ENCODE measurements at places on chromosomes 6 and 20. TPM values are rescaled to one million over a fixed set of nuclear protein-coding genes. Genes with fewer than 3 reads are reported as not detected.

- no peaks in the 10 kb centered on the region for H3K4me1 ChIP-seq
- no peak overlapping the region for H3K4me3 ChIP-seq
- H3K27me3 ChIP-seq, result peaks cover 18% of the 10 kb centered on the region
- no peaks in the 10 kb centered on the region for H3K36me3 ChIP-seq
Observed at GRCh38 chr20:1987826-1988225, 6.0 kb downstream of the PDYN start.

DNA sequence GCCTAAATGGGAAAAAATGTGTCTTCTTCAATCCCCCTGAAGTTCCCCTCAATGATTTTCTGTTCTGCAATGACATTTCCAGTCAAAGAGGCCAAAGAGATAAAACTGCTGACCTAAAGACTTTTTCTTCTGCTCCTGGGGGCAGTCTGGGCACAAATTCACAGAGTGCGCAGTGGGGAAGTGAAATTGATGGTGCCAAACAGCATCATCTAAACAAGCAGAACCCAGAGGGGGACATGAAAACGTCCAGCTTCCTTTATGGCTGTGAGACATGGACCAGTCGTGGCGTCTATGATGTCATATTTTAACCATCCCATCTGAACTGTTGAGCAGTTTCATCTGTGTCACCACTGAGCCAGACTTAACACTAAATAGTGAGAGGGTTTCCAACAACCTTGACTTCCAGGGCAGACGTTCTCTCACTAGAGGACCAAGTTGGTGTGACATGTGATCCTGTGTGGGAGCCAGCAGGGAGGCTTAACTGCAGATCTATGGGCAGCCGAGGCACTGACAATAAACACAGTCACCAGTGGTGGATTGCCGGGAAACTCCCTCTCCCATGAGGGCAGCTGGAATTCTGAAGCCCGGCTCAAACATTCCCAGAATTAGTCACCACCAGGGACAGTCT is 12.4 kb downstream of the SCML4 start:
- H3K27me3 ChIP-seq, result no peaks in the 10 kb centered on the region
- DNase-seq, result peak; percentile 13
- H3K4me1 ChIP-seq, result peaks cover 24% of the 10 kb centered on the region
- peaks cover 15% of the 10 kb centered on the region for H3K36me3 ChIP-seq
- H3K4me3 ChIP-seq, result no peak overlapping the region

GRCh38 chr20:58603721-58604120 is 47.4 kb upstream of the STX16 start:
- H3K4me1 ChIP-seq, result no peaks in the 10 kb centered on the region
- no peaks in the 10 kb centered on the region for H3K36me3 ChIP-seq
- H3K27ac ChIP-seq, result no peak overlapping the region
- H3K27me3 ChIP-seq, result no peaks in the 10 kb centered on the region
- DNase-seq, result no peak

DNA sequence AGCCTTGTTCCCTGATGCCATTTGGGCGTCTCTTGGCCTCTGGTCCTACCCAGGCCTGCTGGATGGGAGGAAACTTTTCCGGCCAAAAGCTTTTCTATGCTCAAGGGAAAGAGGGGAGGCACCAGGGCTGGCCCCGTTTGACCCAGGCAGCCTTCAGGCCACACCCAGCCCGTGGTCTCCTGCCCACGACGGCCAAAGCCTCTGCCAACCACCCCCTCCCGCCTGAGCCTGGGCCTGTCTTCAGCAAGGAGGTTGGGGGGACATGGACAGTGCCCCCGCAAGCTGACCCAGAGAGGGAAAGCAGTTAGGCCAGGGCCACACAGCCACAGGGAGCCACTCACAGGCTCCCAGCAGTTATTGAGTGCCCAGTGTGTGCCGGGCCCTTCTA is 49.5 kb downstream of the SRC start:
- H3K4me1 ChIP-seq, result no peaks in the 10 kb centered on the region
- H3K36me3 ChIP-seq, result no peaks in the 10 kb centered on the region
- no peak for DNase-seq
- H3K27me3 ChIP-seq, result no peaks in the 10 kb centered on the region
- H3K4me3 ChIP-seq, result no peak overlapping the region

DNA sequence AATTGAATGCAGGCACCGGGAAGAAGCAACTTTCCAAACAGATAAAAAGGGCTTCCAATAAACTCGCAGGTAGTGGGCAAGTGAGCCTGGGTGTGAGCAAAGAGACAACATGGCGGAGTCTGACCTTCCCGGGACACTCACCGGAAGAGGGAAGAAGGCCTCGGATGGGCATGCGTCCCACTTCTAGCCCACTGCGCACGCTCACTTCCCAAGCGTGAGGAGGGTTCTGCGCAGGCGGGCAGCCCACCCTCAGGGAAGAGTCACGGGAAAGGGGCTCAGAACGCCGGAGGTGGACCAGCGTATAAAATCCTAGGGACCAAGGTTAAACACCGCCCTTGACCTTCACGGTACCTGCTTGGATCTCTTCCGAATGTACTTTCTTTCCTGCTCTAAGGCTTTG is 95.5 kb upstream of the AFDN start:
- DNase-seq, result no peak
- no peaks in the 10 kb centered on the region for H3K36me3 ChIP-seq
- H3K27ac ChIP-seq, result no peak overlapping the region
- peaks cover 7% of the 10 kb centered on the region for H3K27me3 ChIP-seq
- H3K4me1 ChIP-seq, result no peaks in the 10 kb centered on the region

GRCh38 chr6:164911151-164911550 is 398.3 kb downstream of the C6orf118 start:
- no peak overlapping the region for H3K4me3 ChIP-seq
- no peaks in the 10 kb centered on the region for H3K4me1 ChIP-seq
- no peak for DNase-seq

DNA sequence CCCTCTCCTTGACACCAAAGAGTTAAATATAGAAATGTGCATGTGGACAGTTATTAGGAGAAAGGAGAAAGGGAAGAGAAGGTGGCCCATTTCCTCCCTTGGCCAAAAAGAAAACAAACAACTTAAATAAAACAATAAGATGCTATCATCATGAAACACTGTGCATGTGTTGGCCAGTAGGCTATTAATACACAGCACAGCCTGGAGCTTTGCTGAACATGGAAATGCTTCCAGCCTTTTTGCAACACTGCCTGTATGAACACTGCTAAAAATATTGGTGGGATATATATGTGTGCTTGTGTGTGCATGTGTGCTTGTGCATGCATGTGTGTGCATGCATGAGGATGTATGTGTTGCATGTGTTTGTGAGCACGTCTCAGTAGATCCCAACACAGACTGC is 100.4 kb downstream of the LY86 start:
- no peak overlapping the region for H3K27ac ChIP-seq
- peaks cover 2% of the 10 kb centered on the region for H3K27me3 ChIP-seq
- DNase-seq, result no peak
- H3K4me1 ChIP-seq, result peaks cover 45% of the 10 kb centered on the region
- H3K36me3 ChIP-seq, result peaks cover 5% of the 10 kb centered on the region

- peaks cover 5% of the 10 kb centered on the region for H3K4me1 ChIP-seq
- peaks cover 4% of the 10 kb centered on the region for H3K36me3 ChIP-seq
- no peaks in the 10 kb centered on the region for H3K27me3 ChIP-seq
Observed at GRCh38 chr6:20325641-20326421, 75.8 kb upstream of the E2F3 start.

DNA sequence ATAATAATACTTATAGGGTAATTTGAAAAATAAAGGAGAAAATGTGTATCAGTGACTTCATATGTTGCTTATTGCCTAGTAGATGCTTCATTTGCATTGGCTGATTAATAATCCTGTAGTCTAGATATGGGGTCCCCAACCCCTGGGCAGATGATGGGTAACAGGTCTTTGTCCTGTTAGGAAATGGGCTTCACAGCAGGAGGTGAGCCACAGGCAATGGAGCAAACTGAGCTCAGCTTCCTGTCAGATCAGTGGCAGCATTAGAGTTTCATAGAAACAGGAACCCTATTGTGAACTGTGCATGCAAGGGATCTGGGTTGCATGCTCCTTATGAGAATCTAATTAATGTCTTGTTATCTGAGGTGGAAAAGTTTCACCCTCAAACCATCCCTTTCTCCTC is 1049.5 kb upstream of the EPHA7 start:
- H3K36me3 ChIP-seq, result no peaks in the 10 kb centered on the region
- no peak for DNase-seq
- no peaks in the 10 kb centered on the region for H3K4me1 ChIP-seq
- no peak overlapping the region for H3K27ac ChIP-seq
- no peaks in the 10 kb centered on the region for H3K27me3 ChIP-seq

DNA sequence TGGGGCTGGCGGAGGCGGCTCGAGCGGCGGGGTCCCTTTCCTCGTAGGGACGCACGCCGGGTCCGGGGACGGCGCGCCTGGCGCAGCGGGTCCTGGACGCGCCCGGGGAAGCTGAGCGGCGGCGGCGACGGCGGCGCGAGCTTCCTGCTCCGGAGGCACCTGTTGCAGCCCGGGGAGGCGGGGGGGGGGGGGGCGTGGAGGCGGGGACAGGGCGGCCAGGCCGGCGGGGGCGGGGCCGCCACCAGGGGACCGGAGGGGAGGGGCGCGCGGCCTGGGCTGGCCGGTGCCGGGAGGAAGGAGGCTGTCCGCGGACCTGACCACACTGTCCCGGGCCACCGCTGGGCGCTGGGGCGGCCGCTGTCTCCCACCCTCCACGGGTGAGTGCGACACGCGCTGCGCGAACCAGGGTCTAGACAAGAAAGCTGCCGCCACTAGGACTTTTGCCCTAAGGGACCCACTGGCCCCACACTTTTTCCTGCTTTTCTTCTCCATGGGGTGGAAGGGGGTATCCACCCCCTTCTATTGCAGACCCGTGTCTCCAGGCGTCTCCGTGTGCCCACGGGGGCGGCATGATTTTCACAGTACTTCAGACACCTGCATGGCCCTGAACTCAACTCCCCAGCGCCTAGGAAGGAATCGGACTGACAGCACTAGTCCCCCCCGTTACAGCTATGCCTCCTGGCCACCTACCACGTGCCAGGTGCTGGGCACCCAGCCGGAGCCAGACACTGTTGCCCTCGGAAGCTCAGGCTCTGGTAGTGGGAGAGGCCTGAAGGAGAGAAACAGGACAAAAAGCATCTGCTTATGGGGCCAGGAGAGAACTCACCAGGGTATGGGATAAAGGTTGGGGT is at the start of gene NFATC2:
Gene NFATC2 (minus strand): TSS at position 149 of the 851 bp plus-strand sequence. CDS start 220 bp downstream, outside the sequence.
- H3K27ac ChIP-seq, result peak within 1 kb of the TSS; percentile 98
- H3K4me1 ChIP-seq, result peaks cover 42% of the 10 kb centered on the region
- DNase-seq, result peak; percentile 61
- peaks cover 34% of the 10 kb centered on the region for H3K36me3 ChIP-seq
- peak within 1 kb of the TSS; percentile 93 for H3K4me3 ChIP-seq

DNA sequence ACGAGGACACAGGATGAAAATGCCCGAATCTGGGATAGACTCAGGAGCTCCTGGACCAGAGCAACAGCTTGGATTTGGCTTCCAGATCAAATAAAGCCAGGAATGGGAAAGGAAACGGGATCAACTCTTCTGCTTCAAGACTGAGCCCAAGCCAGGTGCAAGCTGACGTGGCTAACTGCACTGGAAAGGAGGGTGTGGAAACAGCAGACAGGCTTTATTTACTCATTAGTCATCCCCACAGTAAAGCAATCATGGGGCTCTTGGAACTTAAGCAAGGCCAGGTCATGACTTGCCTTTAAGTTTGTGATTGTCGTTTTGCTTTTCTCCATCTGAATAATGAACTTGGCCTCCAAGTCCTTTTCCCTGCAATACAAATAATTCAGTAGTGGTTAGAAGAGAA is 45.2 kb downstream of the KIF16B start:
- H3K27ac ChIP-seq, result no peak overlapping the region
- DNase-seq, result no peak
- no peaks in the 10 kb centered on the region for H3K4me1 ChIP-seq

- H3K36me3 ChIP-seq, result peaks cover 24% of the 10 kb centered on the region
- no peak overlapping the region for H3K4me3 ChIP-seq
- peaks cover 36% of the 10 kb centered on the region for H3K4me1 ChIP-seq
- DNase-seq, result no peak
Observed at GRCh38 chr6:142893088-142893487, 51.9 kb downstream of the HIVEP2 start.

DNA sequence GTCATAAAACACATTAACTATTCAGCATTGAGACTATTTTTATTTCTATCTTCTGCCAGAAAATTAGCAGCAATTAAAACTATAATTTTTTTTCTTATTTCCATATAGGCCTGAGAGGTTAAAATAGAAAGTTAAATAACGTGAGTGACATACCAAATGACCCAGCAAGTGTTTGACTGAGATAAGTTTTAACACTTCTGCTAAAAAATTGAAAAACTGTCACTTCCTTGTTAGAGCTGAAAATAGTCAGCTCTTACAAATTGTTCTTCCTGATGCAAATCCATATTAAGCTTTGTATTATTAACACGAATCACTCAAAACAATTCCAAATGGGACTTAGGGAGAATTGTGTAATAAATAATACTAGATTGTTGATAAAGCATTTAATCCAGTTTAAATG is 26.5 kb upstream of the STX11 start:
- no peak overlapping the region for H3K27ac ChIP-seq
- H3K36me3 ChIP-seq, result no peaks in the 10 kb centered on the region
- DNase-seq, result no peak
- H3K27me3 ChIP-seq, result no peaks in the 10 kb centered on the region
- H3K4me3 ChIP-seq, result no peak overlapping the region

GRCh38 chr6:141659582-141659981 is 473.1 kb upstream of the GJE1 start:
- H3K4me3 ChIP-seq, result no peak overlapping the region
- no peaks in the 10 kb centered on the region for H3K36me3 ChIP-seq
- no peaks in the 10 kb centered on the region for H3K27me3 ChIP-seq
- no peaks in the 10 kb centered on the region for H3K4me1 ChIP-seq
- no peak overlapping the region for H3K27ac ChIP-seq

GRCh38 chr20:51695574-51696303 is 72.5 kb downstream of the ATP9A start:
- peaks cover 19% of the 10 kb centered on the region for H3K4me1 ChIP-seq
- H3K36me3 ChIP-seq, result no peaks in the 10 kb centered on the region
- no peak overlapping the region for H3K27ac ChIP-seq
- peaks cover 17% of the 10 kb centered on the region for H3K27me3 ChIP-seq

GRCh38 chr20:25452333-25452732 is 44.9 kb downstream of the GINS1 start:
- H3K4me1 ChIP-seq, result no peaks in the 10 kb centered on the region
- no peaks in the 10 kb centered on the region for H3K27me3 ChIP-seq
- DNase-seq, result no peak
- H3K27ac ChIP-seq, result no peak overlapping the region
- no peak overlapping the region for H3K4me3 ChIP-seq
- H3K36me3 ChIP-seq, result peaks cover 18% of the 10 kb centered on the region

- no peak overlapping the region for H3K27ac ChIP-seq
- H3K27me3 ChIP-seq, result no peaks in the 10 kb centered on the region
- H3K4me3 ChIP-seq, result no peak overlapping the region
- H3K36me3 ChIP-seq, result peaks cover 5% of the 10 kb centered on the region
Observed at GRCh38 chr6:142569676-142570075, 267.9 kb downstream of the ADGRG6 start.

GRCh38 chr6:22699151-22699550 is 129.8 kb downstream of the HDGFL1 start:
- no peaks in the 10 kb centered on the region for H3K36me3 ChIP-seq
- DNase-seq, result no peak
- H3K27me3 ChIP-seq, result no peaks in the 10 kb centered on the region
- no peak overlapping the region for H3K4me3 ChIP-seq

The OR2H2 gene
- total RNA-seq, result not detected

The FOXQ1 gene
- total RNA-seq, result not detected

The LHFPL5 gene
- not detected for total RNA-seq

The HLA-DQA2 gene
- not detected for total RNA-seq

The DEFB118 gene
- total RNA-seq, result not detected

The WFDC5 gene
- not detected for total RNA-seq

The CENPW gene
- 74.5 TPM for total RNA-seq

The HRH3 gene
- total RNA-seq, result not detected

Data from activated CD8-positive, alpha-beta T cell treated with anti-CD3 and anti-CD28 coated beads, Interleukin-2, amount 10 ng/mL, durations not matched to agents 7 days and 5 days (primary cell).